Activated CD4-positive, CD25-positive, alpha-beta regulatory T cell (primary cell): ENCODE measurements at places on chromosomes 4 and X.

- DNase-seq, result no peak
Measured at GRCh38 chrX:15055146-15055930, 182.1 kb downstream of the MOSPD2 start.

DNA sequence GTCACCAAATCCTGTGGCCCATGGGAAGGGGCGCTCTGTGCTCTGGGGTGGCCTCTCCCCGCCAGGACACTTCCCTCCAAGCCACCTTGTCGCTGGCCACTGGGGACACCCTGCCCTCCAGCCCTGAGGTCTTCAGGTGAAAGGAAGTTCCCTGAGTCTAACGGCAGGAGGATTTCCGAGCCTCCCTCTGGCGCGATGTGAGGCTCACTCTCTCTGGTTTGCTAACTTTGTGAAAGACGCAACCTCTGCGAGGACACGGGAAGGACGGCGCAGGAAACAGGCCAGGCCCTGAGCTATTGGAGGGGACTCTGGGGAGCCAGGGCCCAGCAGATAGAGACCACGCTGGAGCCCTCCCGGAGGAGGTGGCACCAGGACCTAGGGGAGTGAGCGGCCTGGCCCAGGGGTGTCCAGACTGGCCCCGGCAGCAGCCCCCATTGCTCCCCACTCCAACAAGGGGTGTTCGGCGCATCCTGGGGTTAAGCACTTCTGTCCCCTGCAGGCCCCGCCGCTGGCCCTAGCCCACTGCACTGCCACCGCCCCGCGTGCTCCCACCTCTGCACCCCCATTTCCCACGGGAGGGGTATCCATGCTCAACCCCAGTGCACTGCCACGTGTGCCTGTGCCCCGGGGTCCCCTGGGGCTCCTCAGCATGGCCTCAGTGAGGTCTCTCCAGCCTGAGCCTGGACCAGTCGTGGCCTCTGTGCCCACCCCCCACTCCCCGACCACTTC, 72.2 kb upstream of the MXD4 start:
- DNase-seq, result no peak

GRCh38 chr4:124903995-124904722, 191.6 kb upstream of the ANKRD50 start:
- no peak for DNase-seq

DNA sequence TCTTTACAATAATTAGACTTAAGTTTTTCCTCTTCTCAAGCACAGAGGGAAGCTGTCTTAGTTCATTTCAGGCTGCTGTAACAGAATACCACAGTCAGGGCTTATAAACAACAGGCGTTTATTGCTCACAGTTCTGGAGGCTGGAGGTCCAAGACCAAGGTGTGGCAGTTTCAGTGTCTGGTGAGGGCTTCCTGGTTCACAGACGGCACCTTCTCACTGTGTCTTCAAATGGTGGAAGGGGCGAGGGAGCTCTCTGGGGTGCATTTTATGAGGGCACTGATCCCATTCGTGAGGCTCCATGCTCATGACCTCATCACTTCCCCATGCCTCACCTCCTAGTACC, 115.7 kb upstream of the MXRA5 start:
- no peak for DNase-seq

- DNase-seq, result no peak
Measured at GRCh38 chrX:154321594-154321993, 26.0 kb downstream of the TKTL1 start.

DNA sequence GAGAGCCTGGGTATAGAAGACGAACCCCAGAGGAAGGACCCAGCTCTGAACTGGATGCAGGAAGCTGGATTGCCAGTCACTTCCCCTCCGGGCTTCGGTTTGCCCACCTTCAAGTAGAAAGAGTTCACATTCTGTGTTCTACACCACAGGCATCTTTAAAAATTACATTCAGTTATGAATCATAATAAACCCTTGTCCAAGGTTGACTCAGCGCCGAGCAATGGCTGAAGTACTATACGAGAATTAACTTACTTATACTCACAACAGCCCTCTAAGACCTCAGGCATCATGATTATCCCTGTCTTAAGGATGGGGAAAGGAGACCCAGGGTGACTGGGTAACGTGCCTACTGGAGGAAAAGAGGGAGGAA, 72.5 kb downstream of the EVC2 start:
- no peak for DNase-seq

- DNase-seq, result no peak
Measured at GRCh38 chr4:84968925-84969324, 2.4 kb upstream of the WDFY3 start.
